ENCODE measurements at places on chromosomes 4 and X.
A peak's percentile ranks its signal among the peaks of the same experiment; 100 is the strongest.

DNA sequence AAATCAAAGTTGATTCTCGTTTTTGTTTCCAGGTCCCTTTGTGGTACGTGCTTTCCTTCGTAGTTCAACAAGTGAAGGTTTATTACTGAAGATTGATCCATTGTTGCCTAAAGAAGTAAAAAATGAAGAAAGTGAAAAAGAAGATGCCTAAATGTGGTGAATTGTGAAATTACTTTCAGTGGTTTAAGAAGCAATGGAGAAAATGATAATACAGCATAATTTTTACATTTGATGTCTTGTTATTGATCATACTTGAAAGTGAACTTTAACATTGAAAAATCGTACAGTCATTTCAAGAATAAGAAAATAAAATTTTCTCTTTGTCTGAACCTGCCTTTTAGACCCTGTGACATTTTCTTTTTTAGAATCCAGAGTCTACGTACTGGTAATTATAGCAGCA, 89.8 kb downstream of the MRPL1 start:
- DNase-seq = no peak

DNA sequence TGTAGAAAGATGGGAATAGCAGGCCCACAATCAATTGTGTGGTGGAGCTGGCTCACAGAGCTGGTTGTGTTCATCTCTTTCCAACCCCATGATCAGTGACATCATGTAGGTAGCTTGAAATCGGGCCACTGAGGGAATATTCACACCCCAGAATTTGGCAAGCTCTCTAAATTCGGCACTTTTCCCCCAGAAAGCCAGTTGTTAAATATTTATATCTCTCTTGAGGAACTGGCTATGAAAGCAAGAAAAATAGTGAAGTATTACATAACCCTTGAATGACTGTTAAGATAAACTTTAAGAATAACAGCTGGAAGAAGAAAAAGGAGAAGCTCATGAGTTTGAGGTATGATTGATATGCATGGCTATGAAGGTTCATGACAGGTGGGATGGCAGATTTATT, 38.9 kb downstream of the GPRIN3 start:
- no peak for DNase-seq

- DNase-seq = no peak
These were observed 21.2 kb upstream of the ANTXR2 start for GRCh38 chr4:80094191-80094590.

- DNase-seq = no peak
These were observed 457.2 kb downstream of the GALNTL6 start for GRCh38 chr4:172270397-172270796.

DNA sequence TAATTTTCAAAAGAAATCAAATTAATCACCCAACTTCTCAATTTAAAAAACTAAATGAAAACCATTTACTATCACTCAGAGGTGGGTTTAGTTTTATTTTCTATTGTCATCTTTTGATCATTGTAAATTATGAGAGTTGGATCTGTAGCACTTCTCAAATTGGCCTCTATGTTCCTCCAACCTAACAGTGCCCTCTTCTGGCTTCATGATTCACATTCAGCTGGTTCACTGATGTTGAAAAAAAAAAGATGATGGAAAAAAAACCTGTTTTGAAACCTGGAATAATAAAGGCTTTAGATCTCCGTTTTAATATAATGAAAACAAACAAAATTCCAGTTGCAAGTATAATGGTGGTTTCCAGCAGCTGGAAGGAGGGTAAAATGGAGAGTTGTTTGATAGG, 2.4 kb upstream of the NBDY start:
- DNase-seq = no peak

GRCh38 chr4:168631241-168632162, 134.7 kb downstream of the PALLD start:
- no peak for DNase-seq

- DNase-seq = no peak
These were observed 492.0 kb downstream of the PCDH11X start for GRCh38 chrX:92270936-92271855.

DNA sequence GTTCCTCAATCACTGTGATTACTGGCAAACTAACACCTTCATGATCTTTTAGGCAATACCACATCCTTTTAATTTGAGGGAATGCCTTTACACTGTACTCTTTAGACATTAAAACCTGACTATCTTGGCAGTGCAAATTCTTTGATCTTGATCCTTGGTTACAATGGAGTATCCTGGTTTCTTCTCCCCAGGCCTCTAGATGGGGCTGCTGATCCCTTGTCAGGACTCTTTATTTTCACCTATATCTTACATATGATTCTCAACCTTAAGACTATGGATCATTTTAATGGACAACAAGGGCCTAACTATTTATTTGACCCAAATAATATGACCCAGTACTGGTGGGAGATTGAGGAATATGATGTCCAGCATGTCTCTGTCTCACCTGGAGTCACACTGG, 1005.5 kb upstream of the INTU start:
- DNase-seq = no peak

- DNase-seq = no peak
These were observed 4.9 kb downstream of the CXCL6 start for GRCh38 chr4:73841243-73841925.

- no peak for DNase-seq
These were observed 174.0 kb downstream of the ADAM29 start for GRCh38 chr4:175092114-175092513.

DNA sequence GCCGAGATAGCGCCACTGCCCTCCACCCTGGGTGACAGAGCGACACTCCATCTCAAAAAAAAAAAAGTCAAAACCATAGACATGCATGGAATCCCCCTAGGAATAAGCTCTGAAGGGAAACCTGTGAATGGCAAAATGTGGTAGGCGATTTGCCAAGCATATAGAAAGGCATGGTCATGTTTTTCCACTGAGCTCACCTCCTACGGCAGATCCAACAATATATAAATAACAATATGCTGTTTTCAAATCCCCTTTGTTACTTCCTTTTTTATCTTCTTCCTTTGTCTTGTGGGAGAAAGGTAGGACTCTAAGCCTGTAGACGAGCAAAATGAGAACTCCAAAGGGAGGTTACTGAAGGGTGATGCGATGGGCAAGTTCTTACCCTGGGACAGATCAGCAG, 219.0 kb downstream of the PALLD start:
- DNase-seq = no peak

- no peak for DNase-seq
These were observed 49.4 kb upstream of the ENOX2 start for GRCh38 chrX:130952266-130953043.

DNA sequence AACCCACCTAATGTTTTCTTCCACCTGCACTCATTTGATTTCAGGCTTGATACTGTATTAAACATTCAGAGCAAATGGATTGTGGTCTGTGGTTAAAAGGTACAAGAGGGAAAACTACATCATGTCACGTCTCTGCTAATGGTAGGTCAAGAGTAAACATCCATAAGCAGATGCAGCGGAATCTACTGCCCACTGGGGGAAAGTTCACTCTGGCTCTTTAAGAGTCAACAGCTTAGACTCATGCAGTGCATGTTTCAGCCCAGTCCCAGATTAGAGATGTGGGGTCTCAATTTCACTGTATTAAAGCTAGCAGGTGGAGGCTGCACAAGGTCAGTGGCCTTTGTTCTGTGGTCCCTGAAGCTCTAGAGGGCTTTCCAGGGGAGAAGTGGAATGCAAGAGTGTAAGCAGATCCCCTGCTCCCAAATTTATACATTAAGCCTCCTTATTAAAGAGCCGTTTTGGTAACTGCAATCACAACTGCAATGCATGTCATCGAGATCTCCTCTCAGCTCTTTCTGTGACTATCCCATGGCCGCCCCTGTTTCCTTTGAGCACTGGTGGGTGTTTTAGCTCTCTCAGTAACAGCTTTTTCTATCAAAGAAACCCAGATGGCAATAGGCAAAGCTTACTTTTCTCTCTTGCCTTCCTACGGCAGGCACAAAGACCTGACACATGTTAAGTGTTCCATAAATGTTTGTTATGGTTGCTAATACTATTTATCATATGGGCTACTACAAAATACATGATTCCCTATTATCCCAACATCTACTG, 53.4 kb downstream of the LDB2 start:
- no peak for DNase-seq

- no peak for DNase-seq
These were observed 110.7 kb upstream of the TLR3 start for GRCh38 chr4:185958094-185958747.

- DNase-seq = no peak
These were observed 103.2 kb downstream of the GC start for GRCh38 chr4:71680706-71681105.

- DNase-seq = peak; percentile 30
These were observed 219.6 kb downstream of the PTTG2 start for GRCh38 chr4:38179690-38180377.

DNA sequence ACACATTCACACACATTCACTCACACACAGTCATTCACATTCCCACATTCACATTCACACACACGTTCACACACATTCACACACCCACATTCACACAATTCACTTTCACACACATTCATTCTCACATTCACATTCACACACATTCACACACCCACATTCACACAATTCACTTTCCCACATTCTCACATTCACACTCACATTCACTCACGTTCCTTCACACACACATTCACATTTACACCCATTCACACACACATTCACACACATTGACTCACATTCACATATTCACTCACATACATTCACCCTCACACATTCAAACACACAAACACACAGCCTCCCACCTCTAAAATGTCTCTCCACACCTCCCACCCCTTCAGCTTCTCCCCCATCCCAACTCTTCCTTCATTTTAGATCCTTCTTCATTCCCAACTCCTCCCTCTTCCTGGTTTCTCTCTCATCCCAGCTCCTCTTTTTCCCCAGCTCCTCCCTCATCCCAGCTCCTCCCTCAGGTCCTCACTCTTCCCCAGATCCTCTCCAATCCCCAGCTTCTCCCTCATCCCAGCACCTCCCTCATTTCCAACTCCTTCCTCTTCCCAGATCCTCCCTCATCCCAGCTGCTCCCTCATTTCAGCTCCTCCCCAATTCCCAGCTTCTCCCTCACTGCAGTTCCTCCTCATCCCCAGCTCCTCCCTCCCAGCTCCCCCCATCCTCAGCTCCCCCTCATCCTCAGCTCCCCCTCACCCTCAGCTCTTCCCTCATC, 111.0 kb downstream of the FAM53A start:
- DNase-seq = no peak

GRCh38 chrX:71320126-71320525, 18.6 kb downstream of the ITGB1BP2 start:
- no peak for DNase-seq

DNA sequence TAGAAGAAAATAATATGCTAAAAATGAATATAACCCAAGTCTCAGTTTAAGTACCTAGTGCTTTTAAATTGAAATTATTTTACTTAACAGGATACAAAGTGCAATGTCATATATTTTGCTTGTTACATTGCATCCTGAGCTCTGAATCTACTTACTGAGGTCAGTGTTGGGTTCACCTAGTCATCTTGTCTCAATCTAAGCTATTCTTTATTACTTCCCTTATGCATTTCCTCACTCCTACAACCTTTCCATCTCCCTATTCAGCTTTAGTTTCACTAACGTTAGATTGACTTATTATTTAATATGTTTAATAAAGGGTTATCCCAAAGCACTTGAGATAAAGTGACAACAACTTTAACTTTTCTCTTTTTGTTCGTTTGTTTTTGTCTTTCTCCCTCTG, 483.7 kb downstream of the FSTL5 start:
- no peak for DNase-seq

GRCh38 chrX:154013614-154014360, 5.9 kb downstream of the IRAK1 start:
- DNase-seq = no peak

- no peak for DNase-seq
These were observed 30.6 kb upstream of the KCNIP4 start for GRCh38 chr4:21979196-21979595.

DNA sequence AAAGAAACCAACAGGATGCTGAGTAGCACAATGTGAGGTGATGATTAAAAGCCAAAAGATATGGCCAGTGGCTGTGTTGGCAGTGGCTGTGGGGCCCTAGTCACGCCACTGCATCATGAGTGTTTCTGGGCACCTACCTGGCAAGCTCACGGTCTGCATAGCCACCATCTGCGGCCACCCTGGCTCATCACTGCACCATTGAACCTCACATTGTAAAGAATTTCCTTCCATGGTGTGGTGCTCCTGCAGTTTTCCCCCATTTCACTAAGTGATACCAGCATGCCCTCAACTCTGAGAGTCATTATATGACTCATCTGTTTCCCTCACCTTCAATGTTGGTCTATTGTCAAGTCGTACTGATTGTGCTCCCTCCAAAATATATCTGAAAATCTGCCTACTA, 45.5 kb upstream of the CLNK start:
- DNase-seq = no peak

GRCh38 chrX:12891915-12892506, 14.4 kb upstream of the TLR8 start:
- no peak for DNase-seq

DNA sequence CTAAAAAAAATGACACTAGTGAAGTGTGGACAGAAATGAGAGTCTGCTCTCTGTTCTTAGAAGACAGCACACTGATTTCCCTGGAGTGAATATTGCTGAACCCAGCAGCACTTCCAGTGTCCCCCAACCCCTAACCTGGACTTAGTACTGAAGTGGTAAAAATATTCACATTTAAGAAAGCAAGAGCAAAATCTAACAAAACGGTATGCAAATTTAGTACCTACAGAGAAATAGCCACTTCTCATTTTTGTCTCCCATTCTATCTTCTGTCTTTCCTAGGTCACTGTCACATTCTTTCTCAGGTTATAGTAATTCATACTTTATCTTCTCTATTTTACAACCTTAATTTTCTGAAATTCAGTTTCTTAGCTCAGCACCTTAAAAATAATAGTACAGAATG, 274.7 kb downstream of the CFAP299 start:
- DNase-seq = no peak

DNA sequence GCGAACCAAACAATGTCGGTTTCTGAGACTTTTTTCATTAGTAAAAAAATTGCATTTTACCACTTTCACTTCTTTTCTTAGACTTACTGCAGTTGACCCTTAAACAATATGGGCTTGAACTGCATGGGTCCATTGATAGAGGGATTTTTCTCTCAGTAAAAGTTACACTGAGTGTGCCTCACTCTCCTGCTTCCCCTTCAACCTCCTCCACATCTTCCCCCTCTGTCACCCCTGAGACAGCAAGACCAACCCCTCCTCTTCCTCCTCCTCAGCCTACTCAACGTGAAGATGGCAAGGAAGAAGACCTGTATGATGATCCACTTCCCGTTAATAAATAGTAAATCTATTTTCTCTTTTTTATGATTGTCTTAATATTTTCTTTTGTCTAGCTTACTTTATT, 43.4 kb downstream of the TEC start:
- DNase-seq = no peak

DNA sequence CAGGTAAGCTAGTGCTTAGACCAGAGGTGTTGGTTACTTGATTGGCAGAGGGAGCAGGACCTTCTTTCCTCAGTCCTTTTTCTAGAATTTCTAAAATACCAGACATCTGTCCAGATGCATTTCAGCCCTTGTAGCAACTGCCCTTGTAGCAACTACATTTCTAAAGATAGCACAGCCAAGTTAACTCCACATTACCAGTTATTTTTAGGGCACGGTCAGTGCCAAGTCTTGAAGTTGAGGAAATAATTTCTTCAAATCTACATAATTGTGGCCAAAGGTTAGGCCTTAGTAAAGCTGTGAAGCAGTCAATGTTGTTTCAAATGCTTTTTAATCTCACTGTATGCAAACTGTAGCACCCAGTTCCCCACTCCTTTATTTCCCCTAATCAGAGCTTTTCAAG, 62.9 kb downstream of the MID1IP1 start:
- no peak for DNase-seq

- DNase-seq = no peak
These were observed 129.9 kb upstream of the FMR1 start for GRCh38 chrX:147781844-147782243.

GRCh38 chrX:68685685-68686084, 38.2 kb downstream of the STARD8 start:
- no peak for DNase-seq
